ENCODE measurements at places on chromosomes 7 and 10.

DNA sequence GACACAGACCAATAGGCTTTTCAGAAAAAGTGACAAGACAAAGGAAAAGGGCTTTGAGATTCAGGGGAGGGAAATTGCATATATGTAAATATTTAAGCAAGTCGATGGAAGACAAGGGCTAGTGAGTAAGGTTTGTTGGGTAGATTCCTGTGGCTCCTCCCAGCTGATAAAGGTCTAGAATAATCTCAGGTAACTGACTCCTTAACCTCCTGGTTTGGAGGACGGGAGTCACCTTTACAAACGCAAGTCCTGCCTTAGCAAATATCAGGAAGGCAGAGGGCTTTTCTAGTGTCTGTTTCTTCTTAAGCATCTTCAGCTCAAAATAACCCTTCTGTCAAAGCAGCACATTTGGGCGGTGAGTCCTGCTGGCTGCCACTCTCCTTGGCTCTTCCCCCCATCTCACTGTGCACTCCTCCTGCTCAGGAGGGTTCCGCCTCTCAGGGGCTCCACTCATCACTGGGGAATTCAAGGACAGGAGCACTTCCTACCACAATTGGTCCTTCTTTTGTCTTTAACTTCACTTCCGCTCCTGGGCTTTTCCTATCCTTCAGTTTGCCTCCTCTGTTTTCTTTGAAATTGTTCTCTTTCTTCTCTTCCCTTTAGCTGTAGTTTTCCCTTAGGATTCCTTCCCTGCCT is 496.3 kb upstream of the KLF6 start:
- DNase-seq = no peak

DNA sequence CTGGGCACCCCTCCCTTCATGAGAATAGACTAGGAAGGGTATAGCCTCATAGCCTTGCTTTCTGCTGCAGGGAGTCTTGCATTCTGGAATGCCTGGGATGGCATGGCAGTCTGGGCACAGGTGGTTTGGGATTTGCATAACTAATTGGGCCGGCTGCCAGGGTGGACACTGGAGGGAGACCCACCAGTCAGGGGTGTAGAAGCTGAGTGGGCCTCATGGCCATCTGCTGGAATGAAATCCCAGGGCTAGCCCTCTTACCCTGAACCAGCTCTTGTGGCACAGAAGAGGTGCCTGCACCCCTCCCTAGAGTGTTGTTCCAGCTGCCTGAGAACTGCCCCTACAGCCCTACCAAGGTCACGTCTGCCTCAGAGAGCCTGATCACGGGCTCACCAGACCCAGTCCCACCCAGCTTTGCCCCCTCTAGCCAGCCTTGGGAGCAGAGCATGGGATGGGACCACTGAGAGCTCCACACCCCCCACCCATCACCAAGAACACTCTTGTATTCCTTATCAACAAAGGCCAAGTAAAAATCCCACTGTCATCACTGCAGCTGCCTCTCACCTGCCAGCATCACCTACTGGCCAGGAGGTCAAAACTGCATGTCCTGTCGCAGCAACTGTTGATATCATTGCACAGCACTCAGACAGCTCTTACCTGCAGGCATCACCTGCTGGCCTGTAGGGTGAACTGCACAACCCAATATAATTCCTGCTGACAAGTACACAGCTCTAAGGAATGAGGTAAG is 148.9 kb downstream of the ZEB1 start:
- no peak for DNase-seq

GRCh38 chr7:50552921-50553320 is 12.3 kb downstream of the DDC start:
- DNase-seq = no peak

GRCh38 chr7:25739143-25739542 is 412.9 kb upstream of the NFE2L3 start:
- no peak for DNase-seq

- DNase-seq = no peak
Measured at GRCh38 chr10:76921383-76922010, 716.1 kb downstream of the KCNMA1 start.

GRCh38 chr7:409339-410281 is 110.0 kb downstream of the PDGFA start:
- DNase-seq = no peak

GRCh38 chr7:75905785-75906604 is 9.0 kb upstream of the POR start:
- no peak for DNase-seq

DNA sequence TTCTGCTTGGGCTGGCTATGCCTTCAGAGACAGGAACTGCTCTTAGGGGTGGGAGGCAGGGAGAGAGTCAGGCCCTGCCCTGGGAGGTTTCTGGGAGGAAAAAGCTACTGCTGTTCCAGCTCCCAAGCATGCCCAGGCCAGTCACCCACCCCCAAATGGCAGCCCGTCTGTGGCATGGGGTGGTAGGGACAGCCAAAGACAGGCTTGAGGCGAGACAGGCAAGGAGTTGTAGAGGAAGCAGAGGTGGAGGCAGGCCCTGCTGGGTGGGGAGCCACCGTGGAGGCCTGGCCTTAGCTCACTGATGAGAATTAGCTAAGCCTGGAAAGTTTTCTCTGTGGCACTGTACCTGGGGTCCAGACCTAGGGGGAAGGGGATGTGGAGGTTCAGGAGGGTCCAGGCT is 6.6 kb upstream of the SAMD8 start:
- DNase-seq = no peak

- no peak for DNase-seq
Measured at GRCh38 chr10:43340619-43341018, 30.8 kb upstream of the FXYD4 start.

DNA sequence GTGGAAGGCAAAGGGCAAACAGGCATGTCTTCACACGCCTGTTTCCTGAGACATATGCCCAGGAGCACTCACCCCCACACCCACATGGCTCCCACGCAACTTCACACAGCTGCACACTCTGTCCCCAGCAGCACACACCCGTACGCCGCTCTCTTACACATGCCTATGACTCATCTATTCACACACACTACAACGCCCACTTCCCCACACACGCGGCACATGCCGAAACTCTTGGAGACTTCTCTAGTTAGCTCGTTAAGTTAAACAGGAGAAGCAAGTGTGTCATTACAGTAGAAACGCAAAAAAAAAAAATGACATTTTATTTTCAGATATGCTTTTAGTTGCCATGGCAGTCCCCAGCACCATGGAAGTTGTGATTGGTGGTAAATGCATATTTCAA is 6.7 kb downstream of the CALN1 start:
- DNase-seq = no peak

- DNase-seq = no peak
Measured at GRCh38 chr10:91935886-91936285, 12.3 kb downstream of the BTAF1 start.

- no peak for DNase-seq
Measured at GRCh38 chr10:116311706-116312490, 12.3 kb upstream of the CCDC172 start.

- DNase-seq = no peak
Measured at GRCh38 chr10:69340695-69341094, 62.4 kb downstream of the HK1 start.

DNA sequence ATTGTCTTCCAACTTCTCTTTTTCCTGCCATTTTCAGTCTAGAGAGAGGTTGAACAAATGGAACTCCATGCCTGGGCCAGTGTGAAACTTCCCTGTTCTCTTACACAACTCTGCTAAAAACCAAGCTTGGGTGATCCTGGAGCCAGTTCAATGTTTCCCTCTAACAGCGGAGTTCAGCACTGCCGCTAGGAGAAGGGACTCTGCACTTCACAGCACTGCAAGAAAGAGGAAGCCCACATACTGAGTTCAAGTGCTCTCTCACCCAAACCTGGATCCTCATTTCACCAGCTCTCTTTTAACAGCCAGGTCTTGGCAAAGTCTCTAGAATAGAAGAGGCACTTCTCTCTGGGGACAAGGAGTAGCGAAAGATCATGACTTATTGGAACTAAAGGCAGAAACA is 18.8 kb downstream of the FOXI2 start:
- no peak for DNase-seq

DNA sequence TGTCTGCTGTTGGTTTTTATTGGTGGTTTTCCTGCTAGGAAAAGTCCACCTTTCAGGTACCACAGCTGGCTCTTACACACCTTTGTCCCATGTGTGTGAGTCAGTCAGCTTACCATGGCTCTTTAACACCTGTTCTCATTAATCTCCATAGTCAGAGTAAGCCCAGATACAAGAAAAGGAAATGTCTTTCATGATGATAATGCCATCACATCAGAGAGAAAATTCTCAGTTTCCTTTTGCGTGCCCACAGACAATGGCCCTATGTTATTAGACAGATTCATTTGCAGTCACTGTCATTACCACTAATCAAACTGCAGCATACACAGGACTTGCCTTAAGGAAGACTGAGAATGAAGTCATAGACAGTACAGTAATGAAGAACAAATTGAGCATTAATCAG is 1583.6 kb upstream of the LRRTM3 start:
- DNase-seq = no peak

DNA sequence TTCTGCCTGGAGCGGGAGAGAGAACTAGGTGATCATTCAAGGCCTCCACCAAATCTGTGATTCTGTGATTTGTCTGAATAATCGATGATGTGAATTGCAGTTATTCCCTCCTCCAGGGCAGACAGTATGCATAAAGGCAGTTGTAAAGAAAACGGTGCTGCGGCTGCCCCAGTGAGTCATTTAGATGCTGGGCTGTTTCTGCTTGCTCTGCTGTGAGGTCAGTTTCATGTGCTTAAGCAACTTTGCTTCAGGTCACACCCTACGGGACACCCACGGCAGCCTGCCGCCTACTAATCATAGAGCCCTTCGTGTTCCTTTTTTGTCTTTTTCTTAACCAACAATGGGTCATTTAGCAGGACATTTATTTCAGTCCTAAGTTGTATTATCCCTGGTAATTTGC is 158.1 kb upstream of the PITRM1 start:
- no peak for DNase-seq

GRCh38 chr7:89029864-89030263 is 234.3 kb upstream of the TEX47 start:
- DNase-seq = no peak

- DNase-seq = no peak
Measured at GRCh38 chr7:100799037-100799896, 28.1 kb downstream of the EPHB4 start.

DNA sequence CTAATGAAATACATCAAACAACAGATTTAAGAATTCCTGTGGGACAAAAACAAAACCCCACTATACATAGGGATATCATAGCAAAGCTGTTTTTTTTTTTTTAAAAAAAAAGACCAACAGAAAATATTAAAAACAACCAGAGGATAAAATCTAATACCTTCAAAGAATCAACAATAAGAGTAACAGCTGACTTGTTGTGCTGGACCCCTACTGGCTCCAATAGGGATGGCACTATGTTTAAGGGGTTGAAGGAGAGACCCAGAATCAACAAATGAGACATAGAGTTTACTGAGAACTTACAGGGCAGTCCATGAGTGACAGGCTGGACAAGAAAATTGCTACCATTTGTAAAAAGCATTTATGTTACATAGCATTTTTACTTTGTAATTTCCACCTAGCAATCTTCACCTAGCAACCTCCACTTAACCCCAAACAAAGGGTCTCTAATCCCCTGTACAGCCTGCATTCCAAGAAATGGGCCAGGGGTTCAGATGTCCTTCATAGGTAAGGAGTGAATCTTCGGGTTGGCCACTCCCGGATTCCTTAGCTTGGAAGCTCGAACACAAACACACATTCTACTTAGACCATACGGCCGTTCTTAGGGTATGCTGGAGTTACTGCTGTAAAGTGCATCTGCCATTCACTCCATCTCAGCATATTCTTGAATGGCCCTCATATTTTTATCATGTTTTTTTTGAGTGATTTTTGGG is 25.8 kb downstream of the ASZ1 start:
- no peak for DNase-seq
